ENCODE measurements at places on chromosomes 4 and X.

DNA sequence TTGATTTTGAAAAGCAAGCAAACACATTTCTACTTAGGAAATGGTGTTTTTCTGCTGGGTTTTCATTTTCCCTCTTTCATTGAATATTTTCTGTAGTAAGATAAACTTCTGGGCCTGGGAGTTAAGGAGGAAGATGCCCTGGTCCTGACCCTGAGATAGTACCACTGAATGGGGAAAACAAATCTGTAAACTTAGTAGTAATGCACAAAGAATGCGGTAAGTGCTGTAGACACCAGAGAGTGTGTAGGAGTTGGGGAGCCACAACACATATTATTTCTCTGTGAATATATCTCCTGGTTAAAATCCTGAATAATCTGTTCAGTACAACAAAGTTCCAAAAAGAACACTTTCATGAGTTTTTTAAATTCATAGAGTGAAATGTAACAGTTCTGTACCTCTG, 178.3 kb downstream of the MAPK10 start:
- no peak for DNase-seq

GRCh38 chr4:163344147-163345125, 744 bp downstream of the NPY5R start:
- no peak for DNase-seq

DNA sequence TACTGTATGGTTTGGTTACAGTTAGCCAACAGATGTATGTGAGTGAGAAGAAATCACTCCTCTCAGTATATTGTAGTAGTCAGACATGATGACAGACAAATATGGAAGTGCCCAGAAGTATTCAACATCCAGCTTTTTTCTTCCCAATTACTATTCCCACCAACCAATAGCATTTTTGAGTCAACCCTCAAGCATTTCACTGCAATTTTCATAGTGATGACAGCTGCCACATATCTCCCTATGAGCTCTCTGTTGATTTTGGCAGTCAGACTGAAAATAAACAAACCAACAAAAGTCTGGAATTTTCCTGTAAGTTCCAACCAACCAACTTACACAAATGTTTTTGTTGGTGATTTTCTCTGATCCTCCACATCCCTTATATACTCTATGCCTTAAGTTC, 8.2 kb upstream of the TRAM1L1 start:
- no peak for DNase-seq

GRCh38 chr4:185018834-185019455, 655 bp downstream of the HELT start:
- DNase-seq = no peak

- no peak for DNase-seq
These were observed 14.7 kb upstream of the PDE6B start for GRCh38 chr4:610411-611261.

DNA sequence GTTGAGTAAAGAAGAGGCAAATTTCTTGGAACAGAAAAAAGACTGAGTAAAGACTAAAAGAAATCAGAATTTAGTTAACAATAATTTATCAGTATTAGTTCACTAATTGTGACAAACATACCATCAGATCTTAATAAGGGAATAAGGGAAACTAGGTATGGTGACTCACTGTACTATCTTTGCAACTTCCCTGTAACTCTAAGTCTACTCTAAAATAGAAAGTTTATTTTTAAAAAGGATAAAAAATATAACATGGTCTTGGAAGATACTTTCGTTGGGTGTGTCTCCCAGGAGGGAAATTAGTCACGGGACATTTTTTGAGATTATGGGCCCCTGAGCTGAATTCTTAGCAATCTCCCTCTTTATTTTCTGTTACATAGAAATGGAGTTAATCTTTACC, 97.3 kb downstream of the EMCN start:
- no peak for DNase-seq

GRCh38 chr4:87919941-87920340, 55.6 kb upstream of the SPP1 start:
- DNase-seq = no peak

DNA sequence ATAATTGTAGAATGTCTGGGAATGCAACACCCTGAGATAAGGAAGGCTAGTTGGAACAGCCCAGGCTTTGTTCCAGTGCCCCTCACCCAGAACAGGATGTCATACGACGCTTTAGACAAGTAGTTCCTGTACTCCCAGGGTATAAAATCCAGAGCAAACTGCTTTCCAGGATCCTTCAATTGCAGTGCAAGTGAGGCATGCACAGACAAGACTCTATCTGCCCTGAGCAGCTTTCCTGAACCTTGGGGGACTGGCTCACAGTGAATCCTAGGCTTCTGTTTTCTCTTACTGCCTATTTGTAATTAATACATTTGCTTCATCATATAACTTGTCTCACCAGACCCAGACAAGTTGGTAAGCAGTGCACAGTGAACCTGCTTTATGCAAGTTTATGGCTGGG, 48.4 kb upstream of the IL9R start:
- no peak for DNase-seq

DNA sequence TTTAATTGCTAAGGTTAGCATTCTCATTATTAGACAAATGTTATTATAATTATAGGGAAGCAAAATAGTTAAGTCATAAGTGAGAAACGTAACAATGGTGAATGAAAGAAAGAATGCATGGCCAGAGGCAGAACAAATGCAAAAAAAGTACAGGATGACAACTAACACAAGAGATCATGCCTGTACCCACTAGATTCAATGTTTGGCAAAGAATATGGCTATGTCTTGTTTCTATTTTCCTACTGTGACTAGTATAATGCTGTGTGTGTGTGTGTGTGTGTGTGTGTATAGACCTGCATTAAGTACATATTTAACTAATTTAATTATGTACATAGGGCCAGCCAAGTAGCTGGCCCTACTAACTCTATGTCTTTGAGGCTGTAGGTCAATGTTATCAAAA, 12.9 kb upstream of the BMP2K start:
- DNase-seq = no peak

- no peak for DNase-seq
These were observed 80.1 kb downstream of the RAP1GDS1 start for GRCh38 chr4:98341309-98341708.

DNA sequence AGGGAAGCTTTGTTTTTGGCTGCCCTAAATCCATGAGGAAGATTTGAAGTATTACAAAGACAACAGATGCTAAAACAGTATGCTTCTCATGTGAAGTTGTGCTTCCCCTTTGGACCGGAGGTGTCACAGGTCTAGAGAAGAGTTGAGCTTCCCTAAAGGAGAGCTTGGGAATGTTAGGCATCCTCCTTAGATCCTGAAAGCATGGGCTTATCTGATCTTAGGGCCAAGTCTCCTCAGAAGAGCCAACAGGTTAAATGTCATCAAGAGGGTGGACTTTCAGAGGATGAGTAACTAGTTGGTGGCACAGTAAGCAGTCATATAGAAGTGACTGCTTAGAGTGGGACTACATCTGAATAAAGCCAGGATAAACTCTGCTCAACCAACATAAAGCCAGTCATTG, 205.4 kb downstream of the RPA4 start:
- no peak for DNase-seq

- DNase-seq = no peak
These were observed 266.0 kb upstream of the IL1RAPL1 start for GRCh38 chrX:28321286-28321685.

- no peak for DNase-seq
These were observed 179.9 kb downstream of the SOWAHB start for GRCh38 chr4:76718021-76718420.

- no peak for DNase-seq
These were observed 29.1 kb downstream of the CXXC4 start for GRCh38 chr4:104465619-104466018.

GRCh38 chr4:3829956-3830773, 64.0 kb downstream of the ADRA2C start:
- no peak for DNase-seq

DNA sequence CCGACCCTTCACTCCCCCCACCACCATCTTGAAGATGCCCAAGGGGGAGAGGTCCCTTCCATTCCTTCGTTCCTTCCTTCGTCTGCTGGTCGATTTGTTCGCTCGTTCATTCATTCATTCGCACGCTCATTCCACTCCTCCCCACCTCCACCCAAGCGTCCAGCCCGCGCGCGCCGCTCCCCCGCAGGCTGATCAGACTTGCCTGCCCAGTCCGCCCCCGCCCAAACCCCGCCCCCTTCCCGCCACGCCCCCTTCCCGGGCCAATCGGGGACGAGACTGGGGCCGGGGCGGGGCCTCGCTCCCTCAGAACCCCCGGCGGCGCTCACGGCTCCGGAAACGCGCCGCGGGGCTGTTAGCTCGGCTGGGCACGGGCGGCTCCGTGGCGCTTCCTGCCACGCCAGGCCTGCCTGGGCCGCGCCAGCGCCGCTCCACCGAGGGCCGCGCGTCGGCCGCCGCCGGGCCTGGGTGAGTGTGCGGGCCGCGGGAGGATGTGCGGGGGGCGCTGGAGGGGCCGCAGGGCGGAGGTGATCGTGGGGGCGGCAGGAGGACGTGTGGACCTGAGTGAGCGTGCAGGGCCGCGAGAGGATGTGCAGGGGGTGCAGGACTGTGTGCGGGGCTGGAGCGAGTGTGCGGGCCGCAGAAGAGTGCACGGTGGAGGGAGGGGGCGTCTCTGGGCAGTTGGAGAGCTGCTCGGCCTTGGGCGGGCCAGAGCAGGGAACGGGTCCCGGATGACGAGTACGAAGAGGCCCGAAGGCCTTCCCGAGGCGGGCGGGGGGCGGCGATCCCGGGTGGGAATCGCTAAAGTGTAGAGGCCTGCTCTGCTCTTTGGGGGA, at the start of gene ZNF275:
Gene ZNF275, plus strand, starts transcription at position 333 of the 833 bp plus-strand sequence. CDS start 2,527 bp downstream, outside the sequence.
- DNase-seq = peak; percentile 75

DNA sequence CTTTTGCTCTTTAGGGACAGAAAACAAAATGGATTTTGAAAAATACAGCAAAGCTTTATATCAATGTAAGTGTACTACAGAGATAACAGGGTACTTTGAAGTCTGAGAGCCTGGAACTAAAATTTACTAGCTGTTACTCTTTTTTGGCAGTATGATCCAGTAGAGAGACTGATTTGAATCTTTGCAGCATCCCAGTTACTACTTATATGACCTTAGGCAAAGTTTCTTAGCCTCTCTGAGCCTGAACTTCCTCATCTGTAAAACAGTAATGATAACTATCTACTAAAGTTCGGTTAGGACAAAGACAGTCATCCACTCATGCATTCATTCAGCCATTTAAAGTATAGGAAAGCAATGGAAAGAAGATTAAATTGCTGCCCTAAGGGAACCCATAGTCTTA, 10.1 kb downstream of the BRWD3 start:
- no peak for DNase-seq

GRCh38 chrX:68929332-68930150, 100.7 kb downstream of the EFNB1 start:
- DNase-seq = no peak

GRCh38 chr4:61540944-61541343, 340.8 kb downstream of the ADGRL3 start:
- no peak for DNase-seq

Data from stimulated activated CD4-positive, alpha-beta T cell treated with anti-CD3 and anti-CD28 coated beads, Interleukin-12 subunit alpha, Interleukin-12 subunit beta, amount 100 ng/mL, for 4 hours (primary cell).